ENCODE measurements at places on chromosomes 7 and 10. TPM values are rescaled to one million over a fixed set of nuclear protein-coding genes. Genes with fewer than 3 reads are reported as not detected.

ADAM22 gene
- total RNA-seq: 0.61 TPM

PKD2L1 gene
- total RNA-seq: 0.14 TPM

STEAP1B gene
- total RNA-seq: 0.08 TPM

PNLIP gene
- total RNA-seq: not detected

GRCh38 chr7:77757589-77757988 lies 40.6 kb downstream of the TMEM60 start:
- H3K27ac ChIP-seq: no peak overlapping the region
- no peak overlapping the region for H3K4me3 ChIP-seq
- DNase-seq: no peak
- no peaks in the 10 kb centered on the region for H3K27me3 ChIP-seq

- peaks cover 2% of the 10 kb centered on the region for H3K4me1 ChIP-seq
- peak overlapping the region; percentile 22 for H3K4me3 ChIP-seq
- H3K27ac ChIP-seq: peak overlapping the region; percentile 75
- no peak for DNase-seq
Observed at GRCh38 chr7:33190688-33191304, 61.4 kb downstream of the BBS9 start.

GRCh38 chr7:88001744-88002530 lies 67.9 kb downstream of the ADAM22 start:
- peaks cover 1% of the 10 kb centered on the region for H3K4me1 ChIP-seq
- no peak overlapping the region for H3K4me3 ChIP-seq
- no peaks in the 10 kb centered on the region for H3K27me3 ChIP-seq
- DNase-seq: no peak

DNA sequence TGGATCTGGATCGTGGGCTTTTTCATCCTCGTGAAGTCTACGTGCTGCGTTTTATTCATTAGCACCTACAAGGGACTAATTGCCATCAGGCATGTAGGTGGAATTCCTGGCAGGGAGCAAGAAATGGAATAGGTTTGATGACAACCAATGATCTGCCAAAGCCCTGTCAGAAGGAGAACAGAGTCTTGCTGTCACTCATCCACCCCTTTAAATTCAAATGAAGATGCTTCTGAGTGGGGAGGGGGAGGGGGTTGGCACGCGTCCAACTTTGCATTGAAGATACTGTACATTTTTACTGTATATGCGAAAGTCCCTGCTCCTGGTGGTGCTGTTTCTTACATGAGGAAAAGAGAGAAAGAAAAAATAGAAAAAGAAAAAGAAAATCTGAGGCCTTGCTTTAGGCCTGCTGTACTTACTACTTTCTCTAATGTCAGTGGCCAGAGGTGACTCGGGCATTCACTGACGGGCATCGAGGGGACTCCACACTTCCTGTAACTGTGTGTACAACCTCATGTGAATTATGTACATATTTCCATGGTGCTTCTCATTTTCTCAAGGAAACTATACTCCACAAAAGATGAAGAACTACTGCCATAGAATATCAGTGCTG lies 569.1 kb downstream of the INHBA start:
- no peaks in the 10 kb centered on the region for H3K27me3 ChIP-seq
- no peak overlapping the region for H3K27ac ChIP-seq
- H3K4me3 ChIP-seq: no peak overlapping the region

DNA sequence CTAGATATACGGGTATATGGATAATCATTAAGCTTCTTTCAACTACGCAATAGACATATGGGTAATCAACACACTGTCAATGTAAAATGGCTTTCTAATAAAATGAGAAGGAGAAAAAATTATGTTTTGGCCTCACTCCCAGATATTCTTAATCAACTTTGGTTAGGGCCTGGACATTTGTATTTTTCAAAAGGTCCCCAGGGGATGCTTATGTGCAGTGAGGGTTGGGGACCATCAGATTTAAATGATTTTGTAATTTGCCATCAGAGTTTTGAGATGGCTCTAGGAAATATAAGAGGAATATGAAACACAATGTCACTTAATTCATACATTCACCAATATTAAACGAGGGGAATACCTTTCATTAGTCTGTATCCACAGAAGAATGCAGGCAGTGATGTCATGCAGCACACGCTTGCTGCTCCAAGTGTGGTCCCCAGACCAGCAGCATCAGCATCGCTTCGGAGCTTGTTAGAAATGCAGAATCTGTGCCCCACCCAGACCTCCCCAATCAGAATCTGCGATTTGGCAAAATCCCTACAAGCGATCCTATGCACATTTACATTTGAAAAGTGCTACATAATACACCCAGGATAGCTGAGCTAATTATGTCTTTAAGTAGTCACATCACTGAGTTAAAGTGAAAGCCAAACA lies 75.1 kb downstream of the INHBA start:
- no peaks in the 10 kb centered on the region for H3K4me1 ChIP-seq
- no peak overlapping the region for H3K27ac ChIP-seq
- no peaks in the 10 kb centered on the region for H3K36me3 ChIP-seq
- no peak overlapping the region for H3K4me3 ChIP-seq
- DNase-seq: no peak
- no peaks in the 10 kb centered on the region for H3K27me3 ChIP-seq

GRCh38 chr7:27553273-27553672 lies 109.4 kb downstream of the HIBADH start:
- no peak for DNase-seq
- H3K27ac ChIP-seq: no peak overlapping the region
- no peaks in the 10 kb centered on the region for H3K27me3 ChIP-seq

DNA sequence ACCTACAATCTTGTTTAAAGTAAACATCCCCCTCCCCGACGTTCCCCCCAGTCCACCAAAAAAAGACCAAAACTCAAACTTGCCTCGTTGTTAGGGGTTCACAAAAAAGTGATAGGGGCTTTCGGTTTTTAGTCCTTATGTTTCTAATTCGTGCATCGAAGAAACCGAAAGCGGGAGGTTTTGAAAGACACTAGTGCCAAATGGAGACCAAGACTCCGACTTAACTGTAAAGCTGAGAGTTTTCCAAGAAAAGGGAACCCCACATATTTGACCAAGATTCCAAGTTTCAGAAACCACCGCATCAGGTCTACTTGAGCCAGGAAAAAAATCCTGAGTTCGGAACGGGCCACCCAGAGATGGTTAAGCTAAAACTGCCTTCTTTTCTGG lies 534 bp downstream of the PSMA2 start:
- peak overlapping the region; percentile 96 for H3K27ac ChIP-seq
- peaks cover 8% of the 10 kb centered on the region for H3K36me3 ChIP-seq
- H3K4me3 ChIP-seq: peak overlapping the region; percentile 74
- peaks cover 29% of the 10 kb centered on the region for H3K4me1 ChIP-seq
- DNase-seq: no peak

GRCh38 chr7:78769481-78770101 lies 683.9 kb downstream of the MAGI2 start:
- no peaks in the 10 kb centered on the region for H3K36me3 ChIP-seq
- H3K4me1 ChIP-seq: peaks cover 9% of the 10 kb centered on the region
- no peak for DNase-seq
- H3K4me3 ChIP-seq: no peak overlapping the region
- H3K27ac ChIP-seq: no peak overlapping the region
- no peaks in the 10 kb centered on the region for H3K27me3 ChIP-seq

GRCh38 chr10:114829160-114829909 lies 7.8 kb downstream of the FHIP2A start:
- peaks cover 6% of the 10 kb centered on the region for H3K4me1 ChIP-seq
- no peak overlapping the region for H3K27ac ChIP-seq
- H3K36me3 ChIP-seq: peaks cover 9% of the 10 kb centered on the region
- no peaks in the 10 kb centered on the region for H3K27me3 ChIP-seq
- no peak overlapping the region for H3K4me3 ChIP-seq
- no peak for DNase-seq

- no peaks in the 10 kb centered on the region for H3K36me3 ChIP-seq
- no peaks in the 10 kb centered on the region for H3K4me1 ChIP-seq
- H3K27ac ChIP-seq: peak overlapping the region; percentile 26
Observed at GRCh38 chr10:110069502-110069982, 61.8 kb downstream of the ADD3 start.

DNA sequence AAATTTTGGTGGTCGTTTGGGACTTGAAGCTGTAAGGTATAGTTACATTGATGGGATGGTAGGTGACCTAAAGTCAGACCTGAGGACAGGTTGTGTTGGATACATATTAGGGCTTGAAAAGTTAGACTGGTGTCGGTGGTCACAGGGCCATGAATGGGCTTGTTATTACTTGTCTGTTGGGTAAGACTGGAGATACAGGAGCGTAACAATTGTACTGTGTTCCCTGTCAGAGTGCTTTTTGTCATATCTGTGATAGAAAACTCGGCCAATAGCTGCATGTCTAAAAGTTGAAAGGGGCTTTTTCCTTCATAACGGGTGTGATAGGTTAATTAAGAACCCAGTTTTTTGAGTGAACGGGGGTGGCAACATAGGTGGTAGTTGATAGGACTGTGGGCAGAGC lies 13.5 kb upstream of the CHST3 start:
- H3K4me1 ChIP-seq: no peaks in the 10 kb centered on the region
- no peak overlapping the region for H3K27ac ChIP-seq
- H3K27me3 ChIP-seq: no peaks in the 10 kb centered on the region
- no peak overlapping the region for H3K4me3 ChIP-seq

- H3K27me3 ChIP-seq: no peaks in the 10 kb centered on the region
- peak overlapping the region; percentile 18 for H3K27ac ChIP-seq
- H3K4me3 ChIP-seq: peak overlapping the region; percentile 35
- peaks cover 11% of the 10 kb centered on the region for H3K4me1 ChIP-seq
Observed at GRCh38 chr10:35643151-35644049, 1.3 kb upstream of the FZD8 start.

GRCh38 chr10:43261578-43262396 lies 5.1 kb downstream of the RASGEF1A start:
- no peak for DNase-seq
- no peaks in the 10 kb centered on the region for H3K36me3 ChIP-seq
- H3K27ac ChIP-seq: no peak overlapping the region
- no peaks in the 10 kb centered on the region for H3K27me3 ChIP-seq
- peaks cover 3% of the 10 kb centered on the region for H3K4me1 ChIP-seq

GRCh38 chr10:50641626-50642025 lies 17.9 kb upstream of the SGMS1 start:
- H3K36me3 ChIP-seq: no peaks in the 10 kb centered on the region
- H3K4me1 ChIP-seq: no peaks in the 10 kb centered on the region
- DNase-seq: no peak
- no peaks in the 10 kb centered on the region for H3K27me3 ChIP-seq
- no peak overlapping the region for H3K27ac ChIP-seq
- no peak overlapping the region for H3K4me3 ChIP-seq

GRCh38 chr10:30433306-30433729 lies 666 bp upstream of the MAP3K8 start:
- H3K4me1 ChIP-seq: peaks cover 9% of the 10 kb centered on the region
- no peaks in the 10 kb centered on the region for H3K27me3 ChIP-seq
- H3K4me3 ChIP-seq: peak overlapping the region; percentile 83

- H3K4me3 ChIP-seq: no peak overlapping the region
- no peak overlapping the region for H3K27ac ChIP-seq
- no peaks in the 10 kb centered on the region for H3K27me3 ChIP-seq
- no peaks in the 10 kb centered on the region for H3K36me3 ChIP-seq
Observed at GRCh38 chr7:29748286-29749099, 57.8 kb upstream of the WIPF3 start.

DNA sequence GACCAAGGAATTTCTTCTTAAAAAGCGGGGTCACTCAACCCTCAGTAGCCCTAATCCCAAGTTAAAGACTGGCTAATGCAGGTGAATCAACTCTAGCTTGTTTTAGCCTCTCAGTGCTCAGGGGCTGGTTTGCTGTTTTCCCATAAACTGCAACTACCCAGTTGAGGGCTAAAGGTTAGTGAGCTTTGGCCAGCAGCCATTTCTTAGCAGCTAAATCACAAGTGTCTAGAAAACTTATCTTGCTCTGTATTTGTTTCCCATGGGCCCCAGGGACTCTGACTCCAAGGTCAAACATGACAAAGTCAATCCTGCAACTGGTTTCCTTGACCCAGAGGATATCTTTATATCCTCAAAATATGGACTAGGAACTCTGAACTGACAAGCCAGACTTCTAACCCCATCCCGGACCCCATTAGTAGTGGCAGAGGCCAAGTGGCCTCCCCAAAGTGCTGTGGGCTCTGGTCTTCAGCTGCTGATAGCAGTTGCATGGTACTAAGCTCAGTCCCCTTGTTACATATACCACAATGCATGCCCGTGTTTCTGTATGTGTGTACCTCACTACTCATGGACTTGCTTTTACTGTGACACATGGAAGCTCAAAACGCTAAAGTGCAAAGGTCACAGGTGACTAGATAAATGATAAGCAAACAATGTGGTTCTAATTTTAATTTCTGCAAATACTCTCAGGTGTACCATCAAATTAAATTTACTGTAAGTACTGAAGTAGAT lies 793.0 kb upstream of the IGFBP3 start:
- H3K4me3 ChIP-seq: no peak overlapping the region
- peak; percentile 61 for DNase-seq
- H3K4me1 ChIP-seq: peaks cover 44% of the 10 kb centered on the region
- H3K36me3 ChIP-seq: no peaks in the 10 kb centered on the region

- H3K4me1 ChIP-seq: peaks cover 3% of the 10 kb centered on the region
- no peaks in the 10 kb centered on the region for H3K36me3 ChIP-seq
- DNase-seq: no peak
- H3K27ac ChIP-seq: no peak overlapping the region
- no peak overlapping the region for H3K4me3 ChIP-seq
Observed at GRCh38 chr7:52369922-52370321, 665.5 kb upstream of the POM121L12 start.

DNA sequence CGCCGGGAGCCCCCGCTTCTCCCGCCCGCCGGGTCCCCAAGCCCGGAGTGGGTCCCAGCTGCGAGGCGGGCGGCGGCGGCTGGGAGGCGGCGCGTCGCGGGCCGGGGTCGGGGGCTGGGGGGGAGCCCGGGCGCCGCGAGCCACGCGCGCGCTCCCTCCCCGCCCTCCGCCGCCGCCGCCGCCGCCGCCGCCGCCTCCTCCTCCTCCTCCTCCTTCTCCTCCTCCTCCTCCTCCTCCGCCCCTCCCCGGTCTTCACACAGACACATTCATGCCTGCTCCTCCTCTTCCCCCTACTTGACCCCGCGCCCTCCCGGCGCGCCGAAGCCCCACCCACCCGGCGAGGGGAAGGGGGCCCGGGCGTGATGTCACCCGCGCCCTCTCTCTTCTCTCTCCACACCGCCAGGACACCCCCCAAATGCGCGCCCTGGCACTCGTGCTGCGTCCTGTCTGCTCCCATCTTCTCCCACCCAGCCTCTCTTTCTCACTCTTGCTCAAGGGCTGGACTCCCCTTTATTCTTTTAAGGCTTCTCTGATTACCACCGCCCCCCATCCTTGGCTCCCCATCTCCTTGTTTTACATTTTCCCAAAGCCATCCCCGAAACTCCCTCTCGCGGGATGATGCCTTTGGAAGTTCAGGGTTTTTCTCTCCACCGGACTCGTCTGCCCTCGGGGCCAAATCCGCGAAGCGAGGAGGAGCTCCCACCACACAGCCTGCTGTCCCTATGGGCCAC lies 967 bp upstream of the GLI3 start:
- H3K36me3 ChIP-seq: no peaks in the 10 kb centered on the region
- H3K4me1 ChIP-seq: peaks cover 10% of the 10 kb centered on the region
- H3K4me3 ChIP-seq: peak overlapping the region; percentile 50
- no peak for DNase-seq
- peak overlapping the region; percentile 31 for H3K27ac ChIP-seq
- peaks cover 4% of the 10 kb centered on the region for H3K27me3 ChIP-seq

- no peak for DNase-seq
- H3K4me1 ChIP-seq: no peaks in the 10 kb centered on the region
- H3K4me3 ChIP-seq: no peak overlapping the region
- H3K27ac ChIP-seq: no peak overlapping the region
- no peaks in the 10 kb centered on the region for H3K36me3 ChIP-seq
Observed at GRCh38 chr7:21730399-21730798, 187.6 kb downstream of the DNAH11 start.

Measured in liver (tissue), 10 donors.